Astrocyte (in vitro differentiated cells and primary cell): ENCODE measurements at places on chromosomes 11 and 22.

DNA sequence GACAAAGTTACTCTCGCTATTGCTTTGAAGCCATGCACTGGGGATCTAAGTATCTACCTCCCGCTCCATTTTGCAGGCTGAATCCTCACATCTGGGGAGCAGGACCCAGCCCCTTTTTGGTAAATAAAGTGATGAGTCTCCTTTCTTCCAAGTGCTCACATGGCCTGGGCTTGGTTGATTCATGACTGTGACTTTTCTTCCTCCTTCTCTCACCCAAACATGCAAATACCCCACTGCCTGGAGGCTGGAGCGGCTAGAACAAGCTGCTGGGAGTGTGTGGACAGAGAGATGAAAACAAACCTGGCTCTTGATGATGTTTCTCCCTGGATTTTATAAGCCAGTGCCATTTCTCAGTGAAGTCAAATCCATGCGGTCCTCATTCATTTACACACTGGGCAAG, 72.7 kb downstream of the TRIM29 start:
- DNase-seq: no peak

DNA sequence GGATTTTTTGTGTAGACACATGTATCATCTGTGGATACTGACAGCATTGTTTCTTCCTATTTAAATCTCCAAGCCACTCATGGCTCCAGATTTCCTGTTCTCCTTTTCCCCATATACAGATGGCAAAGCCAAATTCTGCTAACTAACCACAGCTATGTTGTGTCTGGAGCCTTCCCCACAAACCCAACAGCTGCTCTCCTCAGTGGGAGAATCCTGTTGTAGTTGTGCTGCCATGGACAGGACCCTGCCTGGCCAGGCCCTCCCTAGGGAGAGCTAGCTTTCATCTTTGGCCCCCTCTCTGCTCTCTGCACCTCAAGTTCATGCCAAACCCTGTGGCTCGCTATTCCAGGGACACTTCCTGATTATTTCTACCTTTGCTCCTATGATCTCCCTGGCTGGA, 106.4 kb upstream of the CCDC90B start:
- DNase-seq: no peak

GRCh38 chr11:18696638-18697225, 1.8 kb upstream of the TMEM86A start:
- peak; percentile 41 for DNase-seq

DNA sequence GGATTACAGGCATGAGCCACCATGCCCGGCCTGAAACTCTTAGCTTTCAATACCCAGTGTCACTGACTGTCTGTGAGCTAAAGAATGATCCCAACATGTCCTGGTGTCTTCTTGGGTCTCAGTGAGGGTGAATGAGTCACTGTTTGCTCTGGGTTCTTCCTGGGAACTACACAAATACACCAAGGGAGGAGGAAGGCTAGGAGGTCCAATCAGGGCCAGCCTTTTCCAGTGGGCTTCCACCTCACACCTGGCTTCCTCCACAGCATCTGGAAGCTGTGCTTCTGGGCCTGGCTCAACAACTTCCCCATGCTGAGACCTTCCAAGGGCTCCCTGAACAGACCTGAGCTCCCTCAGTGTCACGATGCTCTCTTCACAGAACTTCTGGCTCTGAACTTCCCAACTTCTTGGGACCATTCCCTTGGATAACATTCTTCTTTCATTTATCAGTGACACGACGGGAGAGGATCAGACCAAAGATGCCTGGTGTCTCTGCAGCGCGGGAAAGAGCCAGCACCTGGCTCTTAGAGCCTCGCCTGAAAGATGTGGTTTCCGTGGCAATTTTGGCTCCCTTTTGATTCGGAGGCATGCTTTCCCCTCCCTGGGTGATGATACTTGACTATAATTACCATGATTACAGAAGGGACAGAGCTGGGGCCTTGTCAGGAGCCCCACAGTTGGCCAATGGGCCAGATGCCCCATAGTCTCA, 22.3 kb upstream of the CHRM4 start:
- no peak for DNase-seq

- DNase-seq: no peak
Measured at GRCh38 chr11:30322191-30322590, 713 bp upstream of the ARL14EP start.

GRCh38 chr11:91133361-91133760, 910.5 kb upstream of the CHORDC1 start:
- peak; percentile 75 for DNase-seq

- peak; percentile 65 for DNase-seq
Measured at GRCh38 chr11:26187639-26188038, 144.3 kb upstream of the ANO3 start.

- DNase-seq: no peak
Measured at GRCh38 chr22:49658902-49659280, 168.8 kb downstream of the BRD1 start.

DNA sequence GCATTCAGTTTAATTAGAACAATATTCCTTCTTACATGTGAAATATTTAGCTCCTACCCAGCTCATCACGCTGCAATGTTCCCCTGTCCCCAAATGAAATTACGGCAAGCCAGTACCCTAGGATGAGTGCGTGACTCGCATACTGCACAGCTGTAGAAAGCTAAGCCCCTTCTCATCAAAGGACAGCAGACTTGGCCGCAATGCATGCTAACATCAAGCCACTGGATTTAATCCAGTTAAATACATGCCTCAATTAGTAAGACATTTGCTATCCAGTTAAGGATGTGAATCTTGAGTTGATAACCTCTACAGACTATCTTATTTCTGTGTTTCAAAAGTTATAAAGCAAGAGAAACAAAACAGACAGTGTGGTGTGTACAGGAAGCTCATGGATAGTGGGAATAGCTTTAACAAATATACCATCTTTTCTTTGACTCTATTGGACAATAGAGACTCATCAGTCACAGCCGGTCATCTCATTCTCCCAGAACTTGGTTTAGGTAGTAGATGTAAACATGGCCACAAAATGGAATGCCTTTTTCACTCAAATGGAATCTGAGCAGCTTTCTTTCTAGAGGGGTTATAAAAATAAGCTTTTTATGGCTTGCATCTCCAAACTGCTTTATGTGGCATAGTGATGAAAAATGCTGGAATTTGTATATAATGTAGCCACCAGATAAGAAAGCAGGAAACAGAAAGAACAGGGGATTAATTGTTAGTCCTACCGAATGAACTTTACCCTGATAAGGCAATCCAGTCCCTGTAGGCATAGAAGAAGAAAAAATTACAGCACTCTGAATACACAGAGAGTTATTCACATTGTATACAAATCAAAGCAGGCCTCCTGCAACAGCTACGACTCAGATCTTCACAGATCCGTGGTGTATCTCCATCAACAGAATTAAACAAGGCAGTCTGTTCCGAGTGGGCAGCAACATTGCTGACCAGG, 224.1 kb downstream of the CADM1 start:
- peak; percentile 85 for DNase-seq

- no peak for DNase-seq
Measured at GRCh38 chr11:76233196-76233921, 27.1 kb upstream of the WNT11 start.

- DNase-seq: no peak
Measured at GRCh38 chr11:12409621-12410005, 32.2 kb downstream of the PARVA start.

DNA sequence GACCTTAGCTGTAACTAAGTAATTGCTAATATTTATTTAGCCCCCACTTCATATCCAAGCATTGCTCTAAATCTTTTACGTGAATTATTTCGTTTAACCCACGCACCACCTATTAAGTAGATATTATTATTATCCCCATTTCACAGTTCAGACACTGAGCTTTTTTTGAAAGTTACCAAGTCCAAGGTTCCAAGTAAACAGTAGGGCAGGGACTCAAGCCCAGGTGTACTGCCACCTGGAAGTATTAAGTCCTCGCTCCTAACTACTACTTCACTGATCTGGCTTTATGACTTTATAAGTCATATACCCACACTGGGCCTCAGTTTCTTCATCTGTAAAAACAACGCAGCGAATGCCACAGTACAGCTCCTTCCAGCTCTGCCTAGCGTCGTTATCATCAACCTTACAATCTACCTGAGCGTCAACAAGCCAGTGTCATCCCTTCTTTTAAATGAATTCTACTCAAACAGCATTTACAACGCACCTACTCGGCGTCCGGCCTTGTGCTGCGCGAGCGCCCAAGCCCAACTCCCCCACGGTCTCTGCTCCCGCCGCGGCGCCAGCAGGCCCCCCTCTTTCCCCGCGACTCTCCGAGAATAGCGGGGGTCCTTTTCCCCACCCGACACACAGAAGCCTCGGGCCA, 624 bp downstream of the TMEM41B start:
- DNase-seq: peak; percentile 13

DNA sequence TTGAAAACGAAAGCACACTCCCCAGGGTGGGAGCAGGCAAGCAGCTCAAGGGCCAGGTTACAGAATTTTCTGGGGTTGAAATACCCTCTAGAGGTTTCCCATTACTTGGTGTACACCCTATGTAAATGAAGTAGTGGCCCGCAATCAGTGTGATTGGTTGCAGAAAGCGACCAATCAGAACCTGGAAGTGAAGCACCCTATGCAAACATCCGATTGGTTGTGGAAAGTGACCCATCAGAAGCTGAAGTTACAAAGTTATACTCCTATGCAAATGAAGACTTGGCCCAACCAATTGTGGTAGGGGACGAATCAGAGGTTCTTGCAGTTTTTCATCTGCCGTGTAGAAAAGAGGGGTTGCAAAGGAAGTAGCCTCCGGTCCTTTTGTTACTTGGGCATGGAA, 19.2 kb downstream of the PRR5 start:
- no peak for DNase-seq

DNA sequence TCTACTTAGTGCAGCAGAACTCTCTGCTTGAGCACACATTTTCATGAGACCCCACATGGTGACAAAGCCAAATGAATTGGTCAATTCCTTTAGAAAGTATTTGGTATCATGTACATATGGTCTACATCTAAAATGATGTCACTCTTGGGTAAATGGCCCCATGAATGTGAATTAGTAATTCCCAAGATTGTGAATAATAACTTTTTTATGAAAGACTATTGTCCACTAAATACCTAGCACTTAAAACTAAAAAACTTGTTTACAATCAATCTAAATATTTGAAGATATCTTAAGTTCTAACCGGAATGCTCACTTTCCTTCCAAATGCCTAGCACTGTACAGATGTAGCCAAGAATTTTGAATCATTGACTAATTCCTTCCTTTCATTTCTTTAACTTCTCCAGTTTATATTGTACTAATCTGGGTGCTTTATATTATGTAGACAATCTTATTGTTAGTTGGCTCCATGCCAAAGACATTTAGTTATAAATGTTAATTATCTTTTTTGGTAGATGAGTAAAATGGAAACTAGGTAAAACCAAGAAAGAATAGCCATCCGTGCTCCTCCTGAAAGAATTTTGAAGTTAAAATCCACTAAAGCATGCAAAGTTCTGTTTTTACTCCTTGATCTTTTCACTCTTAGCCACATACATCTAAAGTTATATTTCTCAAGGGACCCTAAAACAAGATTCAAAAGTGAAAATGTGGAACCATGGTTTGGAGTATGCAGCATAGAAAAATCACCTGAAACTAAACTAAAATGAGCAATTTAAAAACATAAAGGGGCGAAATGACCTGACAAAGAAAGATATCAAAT, 145.0 kb upstream of the ARHGAP20 start:
- peak; percentile 47 for DNase-seq

GRCh38 chr11:85805387-85805786, 5.6 kb downstream of the SYTL2 start:
- DNase-seq: no peak

- DNase-seq: no peak
Measured at GRCh38 chr11:38191101-38191500, 1593.1 kb upstream of the RAG2 start.

DNA sequence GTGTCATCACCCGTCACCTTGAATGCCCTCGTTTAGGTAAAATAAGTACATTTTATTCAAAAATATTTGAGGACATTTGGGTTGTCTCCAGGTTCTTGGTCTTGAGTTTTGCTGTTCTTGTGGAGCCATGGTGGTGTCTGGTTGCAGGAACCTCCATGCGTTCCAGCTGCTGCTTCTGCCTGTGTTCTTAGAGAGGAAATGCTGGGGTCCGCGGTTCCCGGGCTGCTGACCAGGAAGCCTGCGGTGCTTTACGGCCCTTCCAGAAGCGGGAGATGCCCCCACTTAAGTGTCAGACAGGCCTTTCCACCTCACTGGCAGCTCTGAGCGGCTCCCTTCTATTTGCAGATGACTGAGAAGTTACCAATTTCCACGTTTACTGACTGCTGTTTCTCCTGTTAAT, 66.8 kb downstream of the LRP5 start:
- no peak for DNase-seq

- no peak for DNase-seq
Measured at GRCh38 chr11:83649528-83649855, 363.3 kb upstream of the CCDC90B start.

DNA sequence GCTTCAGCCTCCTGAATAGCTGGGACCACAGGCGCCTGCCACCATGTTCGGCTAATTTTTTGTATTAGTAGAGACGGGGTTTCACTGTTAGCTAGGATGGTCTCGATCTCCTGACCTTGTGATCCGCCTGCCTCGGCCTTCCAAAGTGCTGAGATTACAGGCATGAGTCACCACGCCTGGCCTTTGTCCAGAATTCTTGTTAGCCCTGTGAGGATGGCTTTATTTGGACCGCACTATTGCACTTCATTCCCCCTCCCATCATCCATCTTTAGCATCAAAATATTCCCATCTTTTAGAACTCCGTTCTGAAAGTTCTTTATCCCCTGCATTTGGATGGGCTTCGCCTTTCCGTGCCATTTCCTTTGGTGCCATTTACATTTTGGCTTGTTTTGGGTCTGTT, 2.6 kb downstream of the SAMM50 start:
- no peak for DNase-seq

DNA sequence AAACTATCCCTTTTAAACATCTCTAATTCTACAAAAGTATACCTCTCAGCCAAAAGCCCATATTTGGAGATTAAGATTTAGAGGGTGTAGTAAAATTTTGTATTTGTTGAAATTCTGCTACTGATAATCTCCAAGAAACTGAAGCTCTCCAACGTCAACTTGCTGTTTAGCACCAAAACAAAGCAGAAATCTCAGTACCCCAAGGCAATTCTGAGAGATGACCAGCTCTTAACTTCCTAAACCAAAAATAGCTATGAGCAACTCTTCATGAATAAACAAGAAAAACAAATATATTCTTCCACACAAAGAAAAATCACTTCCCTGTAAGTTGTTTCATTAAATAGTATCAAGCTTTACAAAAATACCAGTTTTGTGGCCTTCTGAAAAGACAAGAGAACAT, 13.3 kb downstream of the RRAS2 start:
- no peak for DNase-seq

- DNase-seq: peak; percentile 73
Measured at GRCh38 chr11:86117001-86117711, 48.3 kb upstream of the PICALM start.

- peak; percentile 36 for DNase-seq
Measured at GRCh38 chr11:107665018-107665417, 46.8 kb downstream of the SLN start.

DNA sequence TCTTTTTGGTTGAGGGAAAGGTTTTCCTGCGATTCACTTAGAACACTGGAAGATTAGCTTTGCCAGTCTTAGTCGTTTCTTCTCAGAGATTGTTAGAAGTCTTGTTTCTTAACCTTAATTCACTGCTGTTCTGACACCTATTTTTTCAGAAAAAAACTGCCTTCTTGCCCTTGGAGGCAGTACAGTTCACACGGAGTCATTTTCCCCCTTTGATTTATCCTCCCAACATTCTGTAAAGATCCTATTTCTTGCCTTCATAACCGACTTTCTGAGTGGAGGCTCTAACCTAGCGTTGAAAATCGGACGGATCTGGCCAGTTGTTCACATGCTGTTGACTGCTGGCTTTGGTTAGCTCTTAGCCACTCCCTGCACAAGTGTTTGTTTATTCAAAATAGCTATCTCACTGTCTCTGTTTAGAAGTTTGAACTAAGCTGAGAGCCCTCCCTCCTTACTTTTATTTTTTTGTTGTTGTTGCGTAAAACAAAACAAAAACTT, 737 bp downstream of the BCL2L13 start:
- peak; percentile 38 for DNase-seq

- peak; percentile 17 for DNase-seq
Measured at GRCh38 chr22:45265535-45265934, 19.2 kb upstream of the UPK3A start.
